NCI-H1417 (cell line): ENCODE measurements at places on chromosomes 11 and 22.

DNA sequence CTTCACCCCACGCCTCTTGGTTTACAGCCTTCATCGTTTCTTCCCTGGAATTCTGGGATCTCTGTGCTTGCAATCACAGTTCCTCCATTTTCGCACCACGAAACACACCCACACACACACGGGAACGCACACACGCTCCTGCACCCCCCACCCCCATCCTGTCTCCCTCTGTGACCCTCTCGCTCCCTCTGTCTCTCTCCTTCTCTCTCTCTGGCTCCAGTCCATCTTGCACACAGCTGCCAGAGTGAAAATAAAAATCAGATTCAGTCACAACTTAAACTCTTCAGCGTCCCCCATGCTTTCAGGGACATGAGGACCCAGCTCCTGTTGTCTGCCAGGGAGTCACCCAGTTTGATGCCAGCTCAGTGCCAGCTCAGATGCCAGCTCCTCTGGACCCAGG lies 3.0 kb downstream of the GAL start:
- DNase-seq, result no peak

DNA sequence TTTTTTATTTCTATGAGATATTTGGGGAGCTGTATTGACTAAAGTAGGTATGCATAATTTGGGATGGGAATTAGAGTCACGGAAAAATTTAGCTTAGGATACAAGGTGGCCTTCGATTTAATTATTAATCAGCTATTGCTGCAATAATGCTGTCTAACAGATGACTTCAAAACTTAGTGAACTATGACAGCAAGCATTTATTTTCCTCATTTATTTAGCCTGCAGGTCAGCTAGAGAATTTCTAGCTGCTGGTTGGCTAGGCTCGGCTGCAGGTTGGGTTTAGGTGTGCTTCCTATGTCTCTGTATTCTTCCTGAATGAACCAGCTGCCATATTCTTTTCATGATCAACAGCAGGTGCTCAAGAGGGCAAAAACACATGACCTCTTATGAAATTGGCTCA lies 181.8 kb upstream of the RAG2 start:
- no peak for DNase-seq

DNA sequence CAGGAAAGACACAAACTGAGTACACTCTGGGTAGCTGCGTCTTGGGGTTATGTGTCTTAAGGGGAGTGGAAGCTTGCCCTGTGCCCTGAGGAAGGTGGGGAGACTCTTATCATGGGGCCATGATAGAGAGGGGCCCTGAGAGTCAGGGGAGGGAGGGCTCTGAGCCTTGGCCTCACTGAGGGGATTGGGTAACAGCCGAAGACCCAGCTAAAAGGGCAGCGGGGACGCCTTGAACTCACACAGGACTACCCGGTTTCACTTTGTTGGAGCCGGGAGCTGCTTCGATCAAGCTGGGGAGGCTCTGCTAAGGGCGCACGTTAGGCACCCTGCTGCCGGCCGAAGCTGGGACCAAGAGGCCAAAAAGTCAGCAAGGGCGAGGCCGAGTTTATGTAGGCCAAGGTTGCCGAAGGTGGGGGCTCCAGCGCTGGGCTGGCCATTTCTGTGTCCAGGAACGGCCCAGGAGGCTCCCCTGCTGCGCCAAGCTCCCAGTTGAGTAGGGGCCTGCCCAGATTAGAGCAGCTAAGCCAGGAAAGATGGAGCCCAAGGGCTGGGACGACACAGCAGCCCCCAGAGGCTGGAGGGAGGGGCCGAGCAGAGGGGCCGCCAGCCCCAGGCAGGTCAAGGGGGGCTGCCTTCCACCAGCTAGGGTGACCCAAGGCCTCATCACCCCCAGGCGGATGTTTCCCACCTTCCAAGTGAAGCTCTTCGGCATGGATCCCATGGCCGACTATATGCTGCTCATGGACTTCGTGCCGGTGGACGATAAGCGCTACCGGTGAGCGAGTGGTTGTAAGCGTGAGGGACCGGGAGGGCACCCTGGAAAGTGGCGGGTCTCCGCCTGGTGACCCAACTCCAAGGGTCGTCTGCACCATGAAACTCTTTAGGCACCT lies 2.2 kb downstream of the TBX1 start:
- no peak for DNase-seq

DNA sequence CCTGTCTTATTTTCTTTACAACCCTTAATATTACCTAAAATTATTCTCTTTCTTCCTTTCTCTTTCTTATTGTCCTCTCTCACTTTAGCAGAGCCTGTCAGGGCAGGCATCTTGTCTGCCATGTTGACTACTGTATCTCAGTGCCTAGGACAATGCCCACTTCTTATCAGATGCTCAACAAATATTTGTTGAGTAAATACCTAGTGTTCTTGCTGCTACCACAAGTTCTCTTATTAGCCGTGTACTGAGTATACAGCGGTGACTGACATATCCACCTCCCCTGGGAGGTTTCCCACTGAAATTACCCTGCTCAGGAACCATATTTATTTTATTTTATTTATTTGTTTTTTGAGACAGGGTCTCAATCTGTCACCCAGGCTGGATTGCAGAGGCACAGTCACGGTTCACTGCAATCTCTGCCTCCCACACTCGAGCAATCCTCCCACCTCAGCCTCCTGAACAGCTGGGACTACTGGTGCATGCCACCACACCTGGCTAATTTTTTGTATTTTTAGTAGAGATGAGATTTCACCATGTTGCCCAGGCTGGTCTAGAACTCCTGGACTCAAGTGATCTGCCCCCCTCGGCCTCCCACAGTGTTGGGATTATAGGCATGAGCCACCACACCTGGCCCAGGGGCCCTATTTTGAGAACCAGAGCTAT lies 6.7 kb downstream of the HPX start:
- DNase-seq, result no peak

DNA sequence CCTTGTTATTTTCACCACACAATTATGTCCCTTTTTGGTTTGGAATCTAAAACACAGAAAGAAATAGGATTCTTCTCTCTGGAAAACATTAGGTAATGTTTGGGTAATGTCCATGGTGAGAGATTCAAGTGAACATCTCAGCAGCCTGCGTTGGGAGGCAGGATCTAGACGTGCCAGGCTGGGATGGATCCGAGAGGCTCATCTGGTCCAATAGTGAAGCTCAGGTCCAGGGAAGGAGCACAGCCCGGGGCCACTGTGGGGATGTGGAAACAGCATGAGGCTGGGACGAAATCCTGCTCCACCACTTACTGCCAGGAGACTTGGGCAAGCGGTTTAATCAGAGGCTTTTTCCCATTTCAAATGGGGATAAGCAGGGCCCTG lies 109.9 kb downstream of the CSNK2A3 start:
- DNase-seq, result no peak

DNA sequence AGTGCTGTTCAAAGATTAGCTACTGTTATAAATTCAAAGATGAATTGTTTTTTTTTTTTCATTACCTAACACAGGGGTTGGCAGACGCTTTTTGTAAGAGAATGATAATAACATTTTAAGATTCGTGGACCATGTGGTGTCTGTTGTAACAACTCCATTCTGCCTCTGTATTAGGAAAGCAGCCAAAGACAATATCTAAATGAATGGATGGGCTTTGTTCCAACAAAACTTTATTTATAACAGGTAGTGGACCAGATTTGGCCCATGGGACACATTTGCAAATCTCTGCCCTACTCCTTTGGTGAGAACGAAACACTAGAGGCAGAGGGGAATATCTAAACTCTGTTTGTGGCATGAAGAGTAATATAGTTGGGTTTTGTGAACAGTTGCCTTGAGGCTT lies 83.6 kb upstream of the BLID start:
- DNase-seq, result no peak

GRCh38 chr11:1948389-1948788 lies 1.3 kb downstream of the MRPL23 start:
- no peak for DNase-seq

GRCh38 chr22:38262051-38262795 lies 10.6 kb downstream of the TMEM184B start:
- no peak for DNase-seq

DNA sequence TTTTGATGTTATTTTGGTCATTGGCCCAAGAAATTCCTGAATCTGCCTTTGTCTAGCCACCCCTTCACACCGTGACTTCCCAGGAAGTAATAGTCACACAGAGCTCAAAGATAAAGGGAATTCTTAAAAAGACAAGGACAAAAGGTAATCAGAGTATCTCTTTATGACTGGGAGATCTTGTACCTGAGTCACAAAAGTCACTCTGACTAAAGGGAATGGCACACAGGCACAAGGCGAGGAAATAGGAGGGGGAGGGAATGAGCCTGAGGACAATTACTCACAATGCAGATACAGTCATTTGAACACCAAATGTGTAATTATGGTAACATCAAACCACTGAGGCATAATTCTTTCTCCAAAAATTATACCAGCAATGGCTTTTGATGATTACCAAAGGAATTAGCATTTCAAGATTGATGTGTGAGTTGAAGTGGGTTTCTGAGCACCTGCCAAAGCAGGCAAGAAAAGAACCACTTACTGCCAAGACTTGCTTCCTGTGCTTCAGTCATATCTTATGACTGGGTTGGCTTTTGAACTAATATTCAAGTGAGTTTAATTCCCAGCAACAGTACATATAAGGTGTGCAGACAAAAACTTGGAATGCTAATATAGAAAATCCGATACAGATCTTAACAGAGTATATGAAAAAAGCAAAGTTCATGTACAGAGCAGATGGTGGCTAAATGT lies 856.4 kb downstream of the LRRC4C start:
- no peak for DNase-seq

GRCh38 chr22:29093030-29093429 lies 20.2 kb downstream of the KREMEN1 start:
- DNase-seq, result no peak

- no peak for DNase-seq
These were observed 200.6 kb downstream of the NAV2 start for GRCh38 chr11:19912958-19913892.

DNA sequence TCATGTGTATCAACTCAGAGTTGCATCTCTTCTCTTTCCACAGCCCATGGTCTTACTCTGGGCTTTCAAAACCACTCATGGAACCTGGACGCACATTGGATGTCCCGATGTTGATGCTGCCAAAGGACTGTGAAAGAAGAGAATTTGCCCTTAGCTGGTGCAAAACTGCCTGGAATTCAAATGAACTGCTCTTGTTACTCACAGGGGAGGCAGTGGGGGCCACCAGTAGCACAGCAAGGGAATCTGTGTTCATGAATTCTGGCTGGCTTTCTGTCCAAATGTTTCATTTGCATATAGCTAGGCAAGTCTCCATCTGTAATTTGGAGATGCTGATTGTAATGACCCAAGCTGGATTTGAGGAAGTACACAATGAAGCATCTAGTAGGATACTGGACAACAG lies 24.9 kb downstream of the LMO2 start:
- DNase-seq, result no peak

DNA sequence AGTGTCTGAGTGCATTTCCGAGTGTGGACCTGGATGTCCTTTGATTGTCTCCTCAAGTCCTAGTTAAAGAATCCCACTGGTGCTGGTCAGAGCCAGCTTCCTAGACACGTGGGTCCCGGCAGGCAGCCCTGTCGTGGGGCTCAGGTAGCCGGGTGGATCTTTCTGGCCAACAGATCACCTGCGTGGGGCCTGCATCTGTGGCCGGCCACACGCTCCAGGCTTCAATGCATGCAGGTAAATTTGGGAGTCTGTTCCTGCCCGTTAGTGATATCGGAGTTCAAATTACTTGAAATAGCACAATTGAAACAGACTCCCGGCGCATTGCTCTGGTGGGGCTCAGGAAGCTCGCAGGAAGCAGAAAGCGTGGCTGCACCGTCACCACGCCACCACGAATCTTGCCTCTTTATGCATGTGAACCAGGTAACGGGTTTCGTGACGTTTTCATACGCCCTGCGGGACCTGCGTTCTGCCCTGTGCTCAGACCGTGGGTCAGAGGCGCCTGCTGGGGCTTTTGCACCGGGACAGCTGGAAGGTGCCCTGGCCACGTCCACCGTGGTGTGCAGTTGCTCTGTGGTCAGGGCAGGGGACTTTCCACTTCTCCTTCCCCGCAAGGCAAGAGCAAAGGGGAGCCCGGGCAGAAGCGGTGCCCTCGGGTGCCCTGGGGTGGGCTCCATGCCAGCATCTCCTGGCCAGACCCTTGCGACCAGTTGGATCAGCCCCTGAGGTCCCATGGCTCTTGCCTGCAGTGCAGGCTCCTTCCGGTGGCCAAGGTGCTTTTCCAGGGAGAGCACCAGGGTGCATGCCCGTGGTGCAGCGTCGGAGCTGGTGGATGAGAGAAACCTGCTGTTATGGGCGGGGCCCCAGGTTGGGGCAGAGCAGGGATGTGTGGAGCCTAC lies 803.5 kb downstream of the BRD1 start:
- DNase-seq, result no peak
